NCI-H2107 (cell line): ENCODE measurements at places on chromosomes 3 and 15.

DNA sequence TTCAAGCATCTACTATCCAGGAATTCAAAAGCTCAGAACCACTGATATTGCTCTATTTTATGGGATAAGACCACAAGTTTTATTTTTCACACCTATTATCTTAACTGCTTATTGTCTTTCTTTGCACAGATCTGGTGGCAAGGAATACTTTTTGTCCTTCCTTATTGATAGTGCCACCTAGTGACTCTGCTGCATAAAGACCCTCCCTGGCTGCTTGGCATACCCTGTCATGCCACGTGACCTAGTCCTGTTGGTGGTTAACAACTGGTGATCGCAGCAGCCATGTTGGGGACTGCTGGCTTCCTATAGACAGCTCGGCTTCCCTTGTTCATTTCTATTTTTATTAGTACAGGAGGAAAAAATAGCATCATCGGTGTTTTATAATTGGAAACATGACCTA lies 236.3 kb downstream of the MEX3B start:
- DNase-seq = no peak

GRCh38 chr15:37099319-37100108 lies 835 bp downstream of the MEIS2 start:
- DNase-seq = no peak

GRCh38 chr15:92810418-92811138 lies 89.5 kb upstream of the CHD2 start:
- DNase-seq = no peak

GRCh38 chr15:66642514-66642913 lies 59.5 kb upstream of the SMAD6 start:
- no peak for DNase-seq

- no peak for DNase-seq
These were observed 415.3 kb upstream of the ALCAM start for GRCh38 chr3:104951426-104951825.

DNA sequence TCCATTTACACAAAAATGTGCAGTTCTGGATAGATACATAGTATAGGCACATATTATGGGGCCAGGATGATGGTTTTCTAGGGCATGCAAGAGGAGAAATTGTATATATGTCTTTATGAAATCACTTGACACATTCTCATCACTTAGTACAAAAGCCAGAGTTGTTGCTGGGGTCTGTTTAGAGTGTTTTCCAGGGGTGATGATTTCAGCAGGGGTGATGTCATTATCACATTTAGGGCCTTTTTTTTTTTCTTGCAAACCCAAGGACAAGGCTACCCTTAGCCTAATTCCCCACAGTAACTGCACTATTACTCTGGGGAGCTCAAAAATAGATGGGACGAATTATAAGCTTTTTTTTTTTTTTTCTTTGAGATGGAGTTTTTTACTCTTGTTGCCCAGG lies 3.6 kb downstream of the ZNF589 start:
- no peak for DNase-seq

GRCh38 chr3:83934192-83935021 lies 1024.4 kb upstream of the CADM2 start:
- no peak for DNase-seq
